ENCODE measurements at places on chromosomes 16 and 17. TPM values are rescaled to one million over a fixed set of nuclear protein-coding genes. Genes with fewer than 3 reads are reported as not detected.
A peak's percentile ranks its signal among the peaks of the same experiment; 100 is the strongest.

The PPP4C gene
- 93.3 TPM for total RNA-seq

- no peak overlapping the region for H3K4me3 ChIP-seq
- no peak overlapping the region for H3K27ac ChIP-seq
- no peaks in the 10 kb centered on the region for H3K27me3 ChIP-seq
- DNase-seq = no peak
These were observed 27.9 kb downstream of the GABARAPL2 start for GRCh38 chr16:75593825-75594820.

GRCh38 chr16:6133009-6133557 lies 1035.5 kb upstream of the EEF2KMT start:
- H3K4me3 ChIP-seq = no peak overlapping the region
- H3K27ac ChIP-seq = no peak overlapping the region
- H3K4me1 ChIP-seq = no peaks in the 10 kb centered on the region

GRCh38 chr17:35559495-35560210 lies 966 bp downstream of the SLFN14 start:
- no peak for DNase-seq
- no peak overlapping the region for H3K27ac ChIP-seq
- H3K4me3 ChIP-seq = no peak overlapping the region
- peaks cover 14% of the 10 kb centered on the region for H3K27me3 ChIP-seq
- H3K36me3 ChIP-seq = no peaks in the 10 kb centered on the region
- no peaks in the 10 kb centered on the region for H3K4me1 ChIP-seq

- H3K4me3 ChIP-seq = no peak overlapping the region
- no peaks in the 10 kb centered on the region for H3K36me3 ChIP-seq
- H3K27me3 ChIP-seq = no peaks in the 10 kb centered on the region
- H3K27ac ChIP-seq = no peak overlapping the region
- peaks cover 9% of the 10 kb centered on the region for H3K4me1 ChIP-seq
- no peak for DNase-seq
These were observed 107.8 kb downstream of the GNAO1 start for GRCh38 chr16:56298948-56299596.

DNA sequence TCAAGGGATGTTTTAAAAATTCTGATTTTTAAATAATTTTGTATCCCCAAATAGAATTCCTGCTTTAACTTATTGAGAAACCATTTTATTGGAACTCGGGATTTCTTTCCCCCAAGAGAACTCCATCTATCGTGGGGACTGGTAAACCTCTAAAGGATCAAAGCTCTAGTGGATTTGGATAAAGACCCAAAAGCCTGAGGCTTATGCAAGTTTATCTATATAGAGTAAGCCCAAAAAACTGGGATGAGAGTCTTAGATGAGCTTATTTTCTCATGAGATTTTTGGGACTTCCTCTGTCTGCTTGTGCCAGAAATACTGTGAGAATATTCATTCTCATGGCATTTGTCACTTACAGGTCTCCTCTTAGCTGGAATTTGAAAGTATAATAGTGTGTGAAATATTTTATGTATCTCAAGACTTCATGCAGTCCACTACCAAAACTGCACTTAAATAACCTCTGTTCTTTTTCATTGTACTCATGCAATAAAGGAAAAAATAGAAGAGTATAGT lies 333.1 kb downstream of the BCAS3 start:
- no peaks in the 10 kb centered on the region for H3K4me1 ChIP-seq
- no peak overlapping the region for H3K4me3 ChIP-seq
- H3K27ac ChIP-seq = no peak overlapping the region
- H3K36me3 ChIP-seq = no peaks in the 10 kb centered on the region
- no peak for DNase-seq

- H3K27me3 ChIP-seq = no peaks in the 10 kb centered on the region
- no peak overlapping the region for H3K27ac ChIP-seq
- no peak for DNase-seq
These were observed 366.5 kb downstream of the SEC14L1 start for GRCh38 chr17:77507111-77507885.

The MSLN gene
- total RNA-seq = not detected

- H3K4me3 ChIP-seq = no peak overlapping the region
- H3K36me3 ChIP-seq = no peaks in the 10 kb centered on the region
- H3K4me1 ChIP-seq = peaks cover 28% of the 10 kb centered on the region
- DNase-seq = peak; percentile 75
- H3K27ac ChIP-seq = no peak overlapping the region
These were observed 32.0 kb downstream of the MBTPS1 start for GRCh38 chr16:84084570-84085270.

DNA sequence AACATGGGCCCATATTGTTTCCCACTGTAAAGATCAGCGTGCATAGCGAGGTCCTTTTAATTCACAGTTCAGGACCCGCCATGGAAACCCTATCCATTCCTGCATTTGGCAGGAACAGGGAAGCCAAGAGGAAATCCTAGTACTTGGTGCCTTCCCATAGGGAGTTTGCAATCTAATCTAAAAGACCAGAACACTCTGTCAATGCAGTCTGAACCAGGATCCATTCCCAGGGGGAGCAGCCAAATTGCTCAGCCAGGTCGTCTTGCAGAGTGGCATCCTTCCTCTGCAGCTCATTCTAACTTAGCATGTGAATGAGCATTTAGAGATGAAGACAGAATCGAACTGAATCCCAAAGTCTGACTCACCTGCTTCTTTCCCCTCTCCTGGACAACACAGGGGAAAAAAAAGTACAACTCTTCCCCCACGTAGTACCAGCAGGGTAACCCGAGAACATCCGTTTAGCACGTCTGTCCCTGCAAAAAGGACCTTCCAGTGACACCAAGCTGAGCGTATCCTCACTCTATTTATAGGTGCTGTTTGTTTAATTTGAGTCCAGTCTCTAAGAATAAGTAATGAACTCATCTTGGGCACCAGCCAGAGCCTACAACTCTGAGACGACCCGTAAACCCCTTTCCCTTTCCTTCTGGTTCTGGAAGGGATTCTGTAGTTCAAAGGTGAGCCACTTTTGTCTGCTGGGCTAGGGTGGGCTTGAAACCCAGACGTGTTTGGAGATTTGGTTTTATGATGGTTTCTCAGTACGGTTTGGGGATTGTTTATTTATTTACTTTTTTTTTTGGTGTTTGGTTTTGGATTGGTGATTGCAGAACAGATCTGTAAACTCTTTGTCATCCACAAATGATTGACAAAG lies 74.5 kb downstream of the ERCC4 start:
- H3K36me3 ChIP-seq = no peaks in the 10 kb centered on the region
- no peaks in the 10 kb centered on the region for H3K27me3 ChIP-seq
- no peak for DNase-seq
- no peak overlapping the region for H3K27ac ChIP-seq
- H3K4me3 ChIP-seq = no peak overlapping the region
- H3K4me1 ChIP-seq = peaks cover 26% of the 10 kb centered on the region

- DNase-seq = no peak
- no peaks in the 10 kb centered on the region for H3K4me1 ChIP-seq
- no peaks in the 10 kb centered on the region for H3K27me3 ChIP-seq
- no peaks in the 10 kb centered on the region for H3K36me3 ChIP-seq
- no peak overlapping the region for H3K27ac ChIP-seq
These were observed 240.6 kb downstream of the FOXL1 start for GRCh38 chr16:86818671-86819532.

DNA sequence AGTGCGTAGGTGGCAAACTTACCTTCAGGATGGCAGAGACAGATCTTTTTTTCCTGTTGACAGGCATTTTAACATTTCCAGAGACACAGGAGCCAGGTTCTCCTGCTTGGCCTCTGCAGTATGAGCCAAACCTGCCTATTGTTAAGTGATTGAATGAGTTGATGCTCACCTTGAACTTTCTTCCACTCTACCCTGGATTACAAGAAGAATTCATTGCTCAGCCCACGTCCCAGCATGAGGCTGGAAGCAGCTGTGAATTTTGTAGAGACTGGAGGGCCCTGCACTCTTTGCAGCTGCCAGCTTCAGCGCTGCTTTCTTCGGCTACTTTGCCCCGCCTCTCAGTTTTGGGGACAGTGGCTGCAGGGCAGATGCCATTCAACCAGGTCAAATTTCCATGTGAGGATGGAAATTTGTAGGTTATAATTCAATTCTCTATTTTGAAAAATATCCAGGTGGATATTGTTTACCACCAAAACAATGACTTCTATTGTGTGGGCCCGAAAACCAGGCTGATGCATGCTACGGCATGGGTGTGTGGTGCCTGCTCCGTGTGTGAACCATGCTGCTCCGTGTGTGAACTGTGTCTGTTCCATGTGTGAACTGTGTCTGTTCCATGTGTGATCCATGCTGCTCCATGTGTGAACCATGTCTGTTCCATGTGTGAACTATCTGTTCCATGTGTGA lies 75.2 kb upstream of the METTL9 start:
- no peak for DNase-seq
- H3K4me3 ChIP-seq = no peak overlapping the region
- H3K36me3 ChIP-seq = no peaks in the 10 kb centered on the region
- peaks cover 3% of the 10 kb centered on the region for H3K4me1 ChIP-seq
- no peaks in the 10 kb centered on the region for H3K27me3 ChIP-seq
- H3K27ac ChIP-seq = no peak overlapping the region

GRCh38 chr17:81057079-81057730 lies 22.3 kb downstream of the BAIAP2 start:
- no peaks in the 10 kb centered on the region for H3K27me3 ChIP-seq
- no peak overlapping the region for H3K4me3 ChIP-seq
- no peaks in the 10 kb centered on the region for H3K36me3 ChIP-seq
- no peaks in the 10 kb centered on the region for H3K4me1 ChIP-seq
- H3K27ac ChIP-seq = no peak overlapping the region
- no peak for DNase-seq

Data from B cell (primary cell).